A549 treated with GW870086 at 1 μM for 4 hours (cell line): ENCODE measurements at places on chromosomes 7 and 10. TPM values are rescaled to one million over a fixed set of nuclear protein-coding genes. Genes with fewer than 3 reads are reported as not detected.

Gene CYP2C19
- 0.05 TPM in 1 of 5 replicates, not detected in the others for total RNA-seq

Gene MMP21
- not detected in 5 replicates for total RNA-seq

Gene RAMP3
- total RNA-seq, result not detected in 5 replicates

Gene HOXA7
- 3.7 to 4.8 TPM (median 4.6 TPM) in 5 replicates for total RNA-seq

Gene SLC18A2
- total RNA-seq, result 0.03 TPM in 1 of 5 replicates, not detected in the others

Gene CHN2
- total RNA-seq, result 0.22 TPM in 1 of 5 replicates, not detected in the others

Gene PON3
- 30.6 to 38.5 TPM (median 36.6 TPM) in 5 replicates for total RNA-seq

Gene SCIN
- total RNA-seq, result 0.31 to 0.82 TPM (median 0.41 TPM) in 5 replicates

Gene GSTK1
- total RNA-seq, result 109 to 119 TPM (median 117 TPM) in 5 replicates

Gene C10orf71
- total RNA-seq, result not detected in 5 replicates

Gene WDR91
- 7.6 to 10.9 TPM (median 9.3 TPM) in 5 replicates for total RNA-seq

Gene KIN
- total RNA-seq, result 11.9 to 15.1 TPM (median 13.1 TPM) in 5 replicates

Gene AGBL3
- 0.55 to 1.5 TPM (median 0.60 TPM) in 5 replicates for total RNA-seq

Gene SPDYE8
- not detected in 5 replicates for total RNA-seq

Gene PKD2L1
- 0.06 to 0.39 TPM (median 0.08 TPM) in 4 of 5 replicates, not detected in the other for total RNA-seq

Gene OPALIN
- total RNA-seq, result not detected in 5 replicates

Gene PITX3
- 0.40 to 0.89 TPM (median 0.85 TPM) in 5 replicates for total RNA-seq

Gene NPSR1
- total RNA-seq, result not detected in 5 replicates

Gene PNLIP
- total RNA-seq, result not detected in 5 replicates

Gene CPA4
- total RNA-seq, result 3.2 to 5.4 TPM (median 4.7 TPM) in 5 replicates

Gene AKR1C1
- 445 to 630 TPM (median 590 TPM) in 5 replicates for total RNA-seq

Gene TRPV5
- total RNA-seq, result not detected in 5 replicates

Gene NACAD
- 0.10 to 0.28 TPM (median 0.23 TPM) in 5 replicates for total RNA-seq

Gene PDE6C
- total RNA-seq, result not detected in 5 replicates

Gene ANKRD1
- total RNA-seq, result 14.1 to 25.2 TPM (median 21.8 TPM) in 5 replicates

Gene FBXO24
- 0.15 to 0.51 TPM (median 0.34 TPM) in 5 replicates for total RNA-seq

Gene AGAP3
- 48.5 to 63.7 TPM (median 58.1 TPM) in 5 replicates for total RNA-seq

Gene TMEM130
- 0.27 to 0.57 TPM (median 0.31 TPM) in 5 replicates for total RNA-seq

Gene SPOCK2
- 0.24 to 0.51 TPM (median 0.36 TPM) in 5 replicates for total RNA-seq
